Choroid plexus epithelial cell (primary cell): ENCODE measurements at places on chromosomes 7 and 10.
A peak's percentile ranks its signal among the peaks of the same experiment; 100 is the strongest.

GRCh38 chr10:68489919-68490318 lies 18.1 kb upstream of the DNA2 start:
- peak; percentile 42 for DNase-seq

- peak; percentile 73 for DNase-seq
These were observed 13.4 kb downstream of the BRI3 start for GRCh38 chr7:98294798-98295382.

DNA sequence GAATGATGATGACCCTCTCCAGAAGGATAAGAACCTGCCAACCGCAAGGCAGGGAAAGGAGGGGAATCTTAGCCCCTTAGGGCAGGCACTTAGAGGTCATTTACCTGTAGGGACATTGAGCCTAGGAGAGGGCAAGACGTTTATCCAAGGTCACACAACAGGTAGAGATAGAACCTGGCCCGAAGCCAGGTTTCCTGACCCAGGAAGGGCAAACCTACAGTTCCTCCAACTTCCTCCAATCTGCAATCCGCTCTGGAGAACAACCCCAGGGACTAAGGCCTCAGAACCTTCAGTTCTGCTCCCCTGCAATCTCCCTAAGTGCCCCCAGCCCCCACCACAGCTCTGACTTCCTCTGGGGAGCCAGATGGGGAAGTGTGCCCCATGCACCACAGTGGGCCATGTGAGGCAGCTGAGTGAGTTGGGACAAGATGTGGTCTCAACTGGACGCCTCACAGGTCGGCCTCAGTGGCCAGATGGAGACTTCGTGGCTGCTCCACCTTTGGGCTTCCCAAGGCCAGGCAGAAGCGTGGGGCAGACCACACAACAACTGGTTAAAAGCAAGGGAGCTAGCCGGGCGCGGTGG lies 1.4 kb upstream of the PSAP start:
- DNase-seq = no peak

DNA sequence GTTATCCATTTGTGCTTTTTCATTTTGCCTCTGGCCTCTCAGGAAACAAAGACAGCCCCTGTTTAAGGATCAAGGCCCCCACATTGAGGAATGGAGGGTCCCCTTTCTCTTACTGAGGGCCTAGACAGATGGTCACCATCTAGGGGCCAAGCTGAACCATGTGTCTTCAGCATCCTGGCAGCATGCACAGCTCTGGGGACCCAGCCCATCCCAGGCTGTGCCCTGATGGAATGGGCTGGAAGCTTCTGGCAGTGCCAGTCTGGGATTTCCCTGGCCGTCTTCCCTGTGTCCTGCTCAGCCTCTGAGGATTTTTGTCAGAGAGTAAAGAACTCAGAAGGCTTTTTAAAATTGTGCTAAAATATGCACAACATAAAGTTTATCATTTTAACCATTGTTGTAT lies 116.8 kb downstream of the ITIH5 start:
- no peak for DNase-seq

- DNase-seq = no peak
These were observed 36.6 kb downstream of the ADCY1 start for GRCh38 chr7:45610660-45611299.

DNA sequence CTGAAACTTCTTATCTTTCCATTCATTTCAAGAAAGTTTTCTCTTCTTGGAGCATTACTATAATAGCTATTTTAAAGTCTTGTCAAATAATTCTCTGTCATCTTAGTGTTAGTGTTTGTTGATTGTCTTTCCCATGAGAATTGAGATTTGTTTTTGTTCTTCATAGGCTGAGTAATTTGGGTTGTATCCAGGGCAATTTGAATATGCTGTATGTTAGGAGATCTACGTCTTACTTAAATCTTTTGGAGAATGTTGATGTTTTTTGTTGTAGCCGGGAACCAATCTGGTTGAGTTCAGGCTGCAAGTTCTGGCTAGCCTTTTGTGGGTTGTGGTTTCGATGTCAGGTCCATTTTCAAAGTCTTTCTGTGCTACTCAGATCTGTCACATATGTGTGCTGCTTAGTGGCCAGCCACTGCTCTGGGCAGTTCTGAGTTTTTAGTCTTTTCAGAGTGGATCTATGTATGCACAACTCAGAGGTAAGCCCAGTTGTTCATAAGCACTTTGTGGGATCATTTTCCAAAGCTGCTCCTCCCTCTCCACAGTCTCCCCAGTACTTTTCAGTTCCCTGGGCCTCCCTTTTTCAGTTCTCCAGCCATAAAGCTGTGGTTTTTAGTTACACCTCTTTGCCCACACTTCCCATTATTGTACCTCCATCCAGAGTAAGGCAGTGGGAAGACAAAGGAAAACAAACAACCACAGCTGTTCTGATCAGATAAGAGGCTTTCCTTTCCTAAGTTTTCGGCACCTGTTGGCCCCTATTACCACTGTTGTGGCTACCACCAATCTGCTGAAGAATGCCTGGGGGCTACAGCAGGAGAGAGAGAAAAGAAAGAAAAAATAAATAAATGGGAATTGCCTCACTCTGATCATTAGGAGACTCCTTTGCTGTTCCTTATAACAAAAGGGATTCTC lies 4.7 kb upstream of the CCNJ start:
- no peak for DNase-seq

DNA sequence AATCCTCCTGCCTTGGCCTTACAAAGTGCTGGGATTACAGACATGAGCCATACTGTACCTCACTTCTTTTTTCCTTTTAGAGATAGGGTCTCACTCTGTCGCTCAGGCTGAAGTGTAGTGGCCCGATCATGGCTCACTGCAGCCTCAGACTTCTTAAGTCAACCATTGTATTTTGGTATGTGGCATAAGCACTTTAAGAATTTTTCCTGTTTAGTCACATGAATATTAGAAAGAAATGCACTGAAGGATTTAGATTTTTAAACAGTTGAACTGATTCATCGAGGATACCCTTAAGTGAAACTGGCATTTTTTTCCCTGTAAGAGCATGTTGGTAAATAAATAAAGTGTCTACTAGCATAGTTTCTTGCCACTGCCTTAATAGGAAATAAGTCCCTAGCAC lies 319.3 kb upstream of the CACNA2D1 start:
- DNase-seq = no peak

- DNase-seq = no peak
These were observed 257.4 kb downstream of the KCNMA1 start for GRCh38 chr10:77380191-77380590.

DNA sequence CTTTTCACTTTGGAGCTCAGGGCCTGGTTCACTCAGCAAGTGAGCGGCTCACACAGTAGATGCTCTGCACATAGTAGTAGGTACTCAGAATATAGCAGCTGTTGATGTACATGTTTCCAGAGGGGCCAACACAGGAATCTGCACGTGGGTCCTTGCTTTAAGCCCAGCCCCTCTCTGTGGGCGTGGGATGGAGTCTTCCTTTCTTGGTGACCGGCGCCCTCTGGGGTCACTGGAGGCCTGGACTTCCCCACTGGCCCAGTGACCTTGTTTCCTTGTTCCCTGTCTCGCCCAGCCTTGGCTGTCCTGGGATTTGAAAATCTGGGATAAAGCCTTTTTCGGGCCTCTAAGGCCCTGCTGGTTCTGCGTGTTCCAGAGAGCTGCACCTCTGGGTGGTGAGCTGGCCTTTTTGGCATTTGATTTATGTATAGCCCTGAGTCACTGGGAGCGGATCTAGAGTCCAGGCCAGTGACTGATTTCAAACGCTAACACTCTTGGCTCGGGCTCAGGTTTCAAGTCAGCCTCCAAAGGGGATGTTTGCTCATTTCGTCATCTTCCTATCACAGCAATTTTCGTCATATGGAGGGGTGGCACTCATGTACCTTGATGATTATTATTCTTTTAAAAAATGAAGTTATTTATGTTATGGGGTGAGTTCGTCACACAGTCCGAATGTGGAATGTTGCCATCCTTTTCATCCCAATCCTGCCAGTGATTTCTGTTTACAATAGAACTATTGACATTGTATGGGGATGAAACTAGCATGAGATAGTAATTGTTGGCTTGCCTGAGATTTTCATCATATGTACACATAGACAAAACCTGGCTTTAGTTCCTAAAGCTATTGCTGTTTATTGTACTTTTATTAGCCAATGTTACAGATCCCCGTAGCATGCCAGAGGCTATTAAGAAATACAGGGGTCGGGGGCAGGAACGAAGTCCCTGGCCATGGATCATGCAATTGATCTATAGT lies 65.5 kb downstream of the CUX1 start:
- peak; percentile 99 for DNase-seq

DNA sequence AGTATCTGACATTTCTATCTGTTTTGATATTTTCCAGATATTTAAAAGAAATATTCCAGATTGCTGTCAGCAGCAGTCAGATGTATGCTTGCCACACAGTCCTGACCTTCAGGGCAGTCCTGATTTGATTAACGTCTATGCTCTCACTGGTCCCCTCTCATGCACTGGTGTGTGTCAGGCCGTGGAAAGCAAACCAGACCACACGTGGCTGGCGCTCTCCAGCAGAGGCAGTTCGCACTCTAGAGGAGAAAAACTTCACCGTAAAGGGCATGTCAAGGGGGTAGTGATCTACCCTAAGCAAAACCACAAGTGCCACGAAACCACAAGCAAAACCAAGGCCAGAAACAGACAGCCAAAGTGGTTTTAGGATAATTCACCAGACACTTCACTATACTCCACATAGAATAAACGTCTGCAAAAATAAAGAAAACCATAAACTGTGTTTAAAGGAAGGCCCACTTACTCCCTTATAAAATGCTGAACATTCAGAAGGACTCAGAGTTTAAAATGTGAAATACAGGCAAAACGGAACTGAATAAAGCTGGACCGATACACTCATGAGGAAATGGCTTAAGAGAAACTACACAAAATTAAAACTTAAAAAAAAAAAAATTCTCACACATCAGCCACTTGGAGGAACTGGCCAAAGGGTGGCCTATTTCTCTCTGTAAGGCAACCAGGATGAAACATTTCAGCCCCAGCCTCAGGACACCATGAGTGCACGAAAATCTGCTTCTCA lies 26.4 kb downstream of the PARP12 start:
- no peak for DNase-seq

GRCh38 chr7:13290975-13291374 lies 603.5 kb downstream of the ARL4A start:
- no peak for DNase-seq

DNA sequence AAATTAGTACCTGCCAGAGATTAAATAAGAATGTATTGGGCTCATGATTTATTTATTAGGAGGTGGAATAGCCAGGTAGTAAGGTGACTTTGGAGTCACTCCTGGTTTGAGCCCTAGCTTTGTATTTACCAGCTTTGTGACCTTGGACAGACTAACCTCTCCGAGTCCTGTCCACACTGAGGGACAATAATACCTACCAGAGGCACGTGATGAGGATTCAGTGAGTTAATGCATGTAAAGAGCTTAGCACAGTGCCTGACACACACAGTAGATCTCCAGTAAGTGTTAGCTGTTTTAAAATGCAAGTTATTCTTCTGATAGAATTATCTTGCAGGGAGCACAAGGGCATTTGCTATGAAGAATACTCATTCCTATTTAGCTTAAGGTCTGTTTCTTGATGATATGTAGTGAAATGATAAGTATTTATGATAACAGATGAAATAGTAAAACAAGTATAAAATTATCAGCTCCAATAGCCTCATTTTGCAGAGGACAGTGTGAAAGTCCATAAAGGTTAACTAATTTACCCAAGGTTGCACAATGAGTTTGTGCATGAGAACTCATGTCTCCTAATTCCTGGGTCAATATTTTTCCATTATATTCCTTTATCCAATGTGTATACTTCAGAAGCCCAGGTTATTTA lies 36.4 kb downstream of the RABGEF1 start:
- no peak for DNase-seq
